ENCODE measurements at places on chromosomes 16 and 17.
A peak's percentile ranks its signal among the peaks of the same experiment; 100 is the strongest.

- no peak for DNase-seq
These were observed 304.2 kb upstream of the TNRC6C start for GRCh38 chr17:77654296-77654695.

- DNase-seq, result no peak
These were observed 299.6 kb upstream of the CCL2 start for GRCh38 chr17:33955461-33955860.

DNA sequence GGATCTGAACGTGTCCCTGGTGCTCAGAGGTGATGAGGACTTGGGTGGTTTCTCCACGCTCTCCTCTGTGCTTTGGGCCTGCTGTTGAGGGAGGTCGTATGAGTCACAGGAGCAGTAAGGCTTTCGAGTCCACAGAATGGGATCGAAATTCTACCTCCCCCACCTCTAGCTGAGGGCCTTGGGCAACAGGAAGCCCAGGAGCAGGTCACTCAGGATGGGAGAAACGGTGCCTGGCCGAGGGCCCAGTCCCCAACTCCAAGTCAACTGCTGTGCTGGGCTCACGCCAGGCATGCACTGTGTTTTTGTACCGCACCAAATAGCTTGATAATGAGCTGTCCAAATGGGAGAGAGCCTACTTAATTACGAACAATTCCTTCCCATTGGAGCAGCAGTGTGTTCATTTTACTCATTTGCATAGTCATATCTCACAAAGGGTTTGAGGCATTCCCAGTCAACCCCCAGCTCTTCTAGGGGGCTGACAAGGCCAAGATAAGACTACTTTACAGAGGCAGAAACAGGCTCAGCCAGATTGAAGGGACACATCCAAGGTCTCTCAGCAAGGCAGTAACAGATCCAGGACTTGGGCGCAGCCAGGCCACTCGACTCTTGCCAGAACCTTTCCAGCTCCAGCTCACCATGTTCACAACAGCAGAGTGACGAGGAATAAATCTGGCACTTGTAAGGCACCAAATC is 53.6 kb downstream of the WNT3 start:
- peak; percentile 82 for DNase-seq

DNA sequence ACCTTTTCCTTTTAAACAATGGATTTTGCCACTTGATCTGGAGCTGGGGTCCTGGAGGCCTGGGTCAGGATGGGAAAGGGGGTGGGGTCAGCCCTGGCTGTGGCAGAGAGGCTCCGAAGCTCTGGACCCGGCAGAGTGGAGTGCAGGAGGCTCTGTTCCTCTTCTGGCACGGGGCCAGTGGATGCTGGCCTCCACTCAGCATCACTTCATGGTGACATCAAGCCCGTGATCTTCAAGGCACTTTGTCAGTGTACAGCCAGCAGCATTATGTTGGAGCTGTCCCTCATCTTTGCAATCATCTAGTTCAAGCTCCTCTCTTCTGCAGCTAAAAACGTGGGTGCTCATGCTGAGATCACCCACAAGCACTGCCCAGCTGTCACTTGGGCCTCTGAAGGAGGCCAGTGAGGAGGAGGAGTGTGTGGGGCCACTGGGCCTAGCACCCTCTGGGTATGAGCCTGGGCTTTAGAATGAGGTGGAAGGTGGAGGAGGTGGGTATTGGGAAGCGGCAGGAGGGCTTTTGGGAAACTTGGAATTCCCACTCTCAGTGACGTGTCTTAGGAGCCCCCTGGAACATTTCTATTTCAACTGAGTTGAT is 45.9 kb upstream of the MGAT5B start:
- DNase-seq, result no peak

GRCh38 chr16:56289862-56290261 is 98.6 kb downstream of the GNAO1 start:
- DNase-seq, result no peak

GRCh38 chr17:7654832-7655540 is 4.3 kb downstream of the ATP1B2 start:
- DNase-seq, result no peak

Data from HS-27A (cell line).